Glomerular endothelial cell (primary cell): ENCODE measurements at places on chromosomes 3 and 15. TPM values are rescaled to one million over a fixed set of nuclear protein-coding genes. Genes with fewer than 3 reads are reported as not detected.

Gene GOLGA8N
- 2.0 and 2.4 TPM in 2 replicates for total RNA-seq

Gene PATL2
- total RNA-seq = 0.35 and 0.48 TPM in 2 replicates

Gene MUC4
- total RNA-seq = 0.12 TPM in 1 of 2 replicates, not detected in the other

Gene SLC4A7
- 65.0 and 84.8 TPM in 2 replicates for total RNA-seq

Gene SNRPA1
- total RNA-seq = 33.6 and 46.3 TPM in 2 replicates

Gene CFAP161
- 1.0 and 1.4 TPM in 2 replicates for total RNA-seq

Gene C2CD4A
- 0.05 and 1.1 TPM in 2 replicates for total RNA-seq

Gene NTRK3
- total RNA-seq = 0.41 TPM in 1 of 2 replicates, not detected in the other

Gene GP5
- 0.29 TPM in 1 of 2 replicates, not detected in the other for total RNA-seq

Gene WDR93
- total RNA-seq = not detected in 2 replicates

Gene SPINT1
- total RNA-seq = 8.0 and 20.9 TPM in 2 replicates

Gene KCTD6
- 5.8 and 7.1 TPM in 2 replicates for total RNA-seq

Gene FAM81A
- 0.41 TPM in 1 of 2 replicates, not detected in the other for total RNA-seq

Gene OR5H6
- not detected in 2 replicates for total RNA-seq

Gene ADGRG7
- total RNA-seq = not detected in 2 replicates

Gene AKAP13
- total RNA-seq = 74.2 and 112 TPM in 2 replicates

Gene C2CD4B
- 94.0 and 176 TPM in 2 replicates for total RNA-seq

Gene ISL2
- 0.18 and 0.19 TPM in 2 replicates for total RNA-seq

Gene SLC27A2
- total RNA-seq = 0.06 TPM in 1 of 2 replicates, not detected in the other

Gene FRG2C
- total RNA-seq = not detected in 2 replicates

Gene CSTA
- total RNA-seq = not detected in 2 replicates

Gene ITPKA
- 2.1 and 5.0 TPM in 2 replicates for total RNA-seq

Gene C3orf80
- not detected in 2 replicates for total RNA-seq

Gene INKA1
- 29.6 and 29.8 TPM in 2 replicates for total RNA-seq

Gene CILP
- 0.12 TPM in 1 of 2 replicates, not detected in the other for total RNA-seq

Gene HCLS1
- 69.1 and 77.3 TPM in 2 replicates for total RNA-seq

Gene UROC1
- total RNA-seq = not detected in 2 replicates

Gene TMEM108
- 0.34 and 0.53 TPM in 2 replicates for total RNA-seq

Gene ZNF80
- total RNA-seq = not detected in 2 replicates

Gene TRPM1
- total RNA-seq = not detected in 2 replicates

Gene RTP3
- not detected in 2 replicates for total RNA-seq

Gene NIT2
- 16.9 and 20.3 TPM in 2 replicates for total RNA-seq

Gene GOLGA8T
- total RNA-seq = 0.23 TPM in 1 of 2 replicates, not detected in the other

Gene CCR8
- not detected in 2 replicates for total RNA-seq

Gene CCR5
- total RNA-seq = not detected in 2 replicates

Gene GATM
- not detected in 2 replicates for total RNA-seq

Gene PAQR5
- total RNA-seq = 0.29 TPM in 1 of 2 replicates, not detected in the other

Gene NUP210
- 0.53 and 2.2 TPM in 2 replicates for total RNA-seq

Gene SCAANT1
- not detected in 2 replicates for total RNA-seq

Gene GOLGA8H
- 0.23 TPM in 1 of 2 replicates, not detected in the other for total RNA-seq

Gene XYLB
- total RNA-seq = 3.1 and 7.8 TPM in 2 replicates
